ENCODE measurements at places on chromosomes 3 and 15. TPM values are rescaled to one million over a fixed set of nuclear protein-coding genes. Genes with fewer than 3 reads are reported as not detected.

FANCD2 gene
- 64.2 TPM for total RNA-seq

CEP19 gene
- 3.9 TPM for total RNA-seq

RGMA gene
- total RNA-seq: 0.54 TPM

ABI3BP gene
- total RNA-seq: not detected

IL17RB gene
- 1.2 TPM for total RNA-seq

STOML1 gene
- total RNA-seq: 10.6 TPM

NTRK3 gene
- total RNA-seq: 0.24 TPM

SRP14 gene
- total RNA-seq: 147 TPM

DPPA2 gene
- not detected for total RNA-seq
